ENCODE measurements at places on chromosomes 5 and 9.

GRCh38 chr5:178751286-178751685 is 20.8 kb upstream of the ZNF354A start:
- no peak for DNase-seq

GRCh38 chr5:77316871-77317661 is 106.6 kb downstream of the PDE8B start:
- no peak for DNase-seq

DNA sequence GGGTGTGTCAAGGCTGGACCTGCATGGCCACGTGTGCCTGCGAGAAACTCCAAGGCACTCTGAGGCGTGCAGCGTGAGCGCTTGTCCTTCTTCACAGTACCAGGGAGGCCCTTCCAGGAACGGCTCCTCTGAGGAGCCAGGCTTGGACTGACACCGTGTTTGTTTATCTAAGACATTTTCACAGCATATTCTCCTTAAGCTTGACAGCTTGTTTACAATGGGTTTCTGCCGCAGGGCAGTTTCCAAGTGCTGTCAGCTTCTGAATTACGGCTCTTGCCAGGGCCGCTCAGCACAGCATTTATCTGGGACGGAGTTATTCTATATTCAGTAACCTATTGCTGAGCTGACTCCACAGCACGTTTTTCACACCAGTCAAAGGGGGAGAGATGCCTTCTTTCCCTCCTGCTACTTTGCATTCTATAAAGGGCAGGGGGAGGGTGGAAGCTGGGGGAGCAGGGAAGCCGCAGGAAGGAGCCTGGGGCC is 98.4 kb downstream of the LMNB1 start:
- DNase-seq, result no peak

DNA sequence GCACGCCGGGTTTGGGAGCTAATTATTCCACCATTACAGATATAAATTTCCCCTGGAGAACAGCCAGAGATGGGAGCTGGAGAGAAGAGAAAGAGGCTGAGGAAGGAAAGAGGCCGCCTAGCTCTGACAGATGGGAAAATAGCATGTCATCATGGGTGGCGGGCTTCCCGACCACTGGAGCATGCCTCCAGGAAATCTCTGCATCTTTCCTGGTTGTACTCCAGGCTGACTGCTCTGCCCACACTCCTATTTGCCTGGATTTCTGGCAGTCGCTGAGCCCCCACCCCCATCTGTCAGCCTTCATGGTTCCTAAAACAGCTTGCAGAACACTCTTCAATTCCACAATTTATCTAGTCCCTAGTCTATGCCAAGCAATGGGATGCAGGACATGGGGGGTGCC is 14.3 kb upstream of the GABRP start:
- DNase-seq, result no peak

DNA sequence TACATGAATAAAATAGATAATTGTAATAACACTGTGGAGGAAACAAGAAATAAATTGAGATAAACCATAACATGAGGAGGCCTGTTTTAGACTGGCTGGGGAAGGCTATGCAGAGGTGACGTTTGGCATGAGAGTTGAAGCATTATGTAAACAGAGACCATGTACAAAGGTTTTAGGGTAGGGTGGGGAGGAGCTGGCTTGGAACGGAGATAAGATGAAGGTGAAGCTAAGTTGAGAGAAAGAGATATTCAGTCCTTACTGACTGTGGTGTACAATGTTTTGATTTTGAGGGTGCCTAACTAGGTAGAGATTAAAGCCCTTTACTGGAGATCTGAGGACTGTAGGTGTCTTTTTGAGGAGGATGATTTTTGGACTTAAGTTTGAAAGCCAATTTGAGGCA is 17.8 kb downstream of the MAN2A1 start:
- no peak for DNase-seq

GRCh38 chr5:3734632-3735031 is 139.0 kb downstream of the IRX1 start:
- no peak for DNase-seq

GRCh38 chr9:86591472-86591871 is 237.3 kb upstream of the TUT7 start:
- DNase-seq, result no peak
